ENCODE measurements at places on chromosomes 7 and 10. TPM values are rescaled to one million over a fixed set of nuclear protein-coding genes. Genes with fewer than 3 reads are reported as not detected.

PRKG1 gene
- total RNA-seq: 38.4 TPM

ENKUR gene
- total RNA-seq: 1.3 TPM

GFRA1 gene
- 43.8 TPM for total RNA-seq

EPO gene
- total RNA-seq: not detected

Data from metanephros (tissue), 2 donors.